Lung (tissue), 17 donors: ENCODE measurements at places on chromosomes 3 and 15. TPM values are rescaled to one million over a fixed set of nuclear protein-coding genes. Genes with fewer than 3 reads are reported as not detected.

SIDT1 gene
- 16.3 TPM for total RNA-seq

ISLR gene
- 30.4 TPM for total RNA-seq

DNA sequence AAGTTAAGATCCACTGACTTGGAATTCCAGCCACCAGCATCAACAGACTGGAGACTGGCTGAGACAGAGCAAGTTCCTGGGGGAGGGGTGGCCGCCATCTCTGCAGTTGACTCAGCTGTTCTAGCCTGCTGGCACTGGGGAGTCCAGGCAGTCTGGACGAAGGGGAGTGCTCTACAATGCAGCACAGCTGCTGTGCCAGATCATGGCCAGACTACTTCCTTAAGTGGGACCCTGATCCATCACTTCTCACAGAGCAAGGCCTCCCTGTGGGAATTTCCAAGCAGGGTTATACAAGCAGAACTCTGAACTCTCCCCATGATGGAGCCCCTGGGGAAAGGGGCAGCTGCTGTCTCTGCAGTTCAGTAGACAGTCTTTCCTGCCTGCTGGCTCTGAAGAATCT is 35.2 kb downstream of the PYGO1 start:
- H3K27me3 ChIP-seq, result no peaks in the 10 kb centered on the region
- H3K4me3 ChIP-seq, result no peak overlapping the region
- no peaks in the 10 kb centered on the region for H3K36me3 ChIP-seq
- H3K4me1 ChIP-seq, result no peaks in the 10 kb centered on the region

DNA sequence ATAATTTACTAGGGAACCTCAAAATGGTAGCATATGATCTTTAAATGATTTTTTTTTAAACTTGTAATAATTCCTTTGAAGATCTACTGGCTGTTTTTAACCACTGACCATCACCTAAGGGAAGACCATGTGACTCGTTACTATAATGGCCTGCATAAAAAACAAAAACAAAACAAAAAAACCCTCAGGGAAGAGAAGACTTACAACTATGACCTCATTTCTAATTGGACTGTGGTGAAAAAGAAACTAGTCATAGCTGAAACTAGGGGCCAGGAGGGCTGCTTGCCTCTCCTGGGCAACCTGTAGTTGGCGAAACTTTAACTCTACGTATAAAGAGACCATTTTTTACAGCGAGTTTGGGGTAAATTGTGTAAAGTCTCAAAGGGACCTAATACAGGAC is 23.0 kb downstream of the PAQR9 start:
- no peaks in the 10 kb centered on the region for H3K36me3 ChIP-seq
- no peak overlapping the region for H3K4me3 ChIP-seq
- DNase-seq, result no peak
- H3K27ac ChIP-seq, result no peak overlapping the region
- no peaks in the 10 kb centered on the region for H3K27me3 ChIP-seq

DNA sequence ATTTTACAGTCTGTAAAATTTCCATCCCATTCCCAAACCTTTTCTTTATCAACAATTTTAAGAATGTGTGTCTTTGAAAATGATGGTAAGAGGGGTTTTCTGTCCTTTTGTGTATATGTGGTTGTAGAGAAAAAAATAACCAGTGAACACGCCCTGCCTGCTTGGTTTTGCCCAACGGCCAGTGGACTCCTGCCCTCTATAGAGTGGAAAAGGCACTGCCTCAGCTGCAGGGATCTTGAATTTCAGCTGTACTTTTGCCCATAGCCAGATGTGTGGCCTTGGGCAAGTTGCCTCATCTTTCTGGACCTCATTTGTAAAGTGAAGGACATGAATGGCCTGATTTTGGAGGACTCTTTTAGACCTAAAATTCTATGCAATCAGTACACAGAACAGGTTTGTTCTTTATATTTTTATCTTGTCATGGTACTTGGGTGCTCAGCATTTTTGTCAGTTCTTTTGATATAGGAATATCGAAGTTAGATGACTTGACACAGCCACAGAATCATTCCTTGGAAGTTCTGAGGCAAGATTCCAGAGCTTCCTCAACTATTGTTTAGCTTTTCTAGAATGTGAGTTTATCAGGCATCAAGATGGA is 81.0 kb downstream of the CLDN11 start:
- peaks cover 7% of the 10 kb centered on the region for H3K4me1 ChIP-seq
- no peak for DNase-seq
- no peak overlapping the region for H3K27ac ChIP-seq
- no peaks in the 10 kb centered on the region for H3K36me3 ChIP-seq
- no peaks in the 10 kb centered on the region for H3K27me3 ChIP-seq

DNA sequence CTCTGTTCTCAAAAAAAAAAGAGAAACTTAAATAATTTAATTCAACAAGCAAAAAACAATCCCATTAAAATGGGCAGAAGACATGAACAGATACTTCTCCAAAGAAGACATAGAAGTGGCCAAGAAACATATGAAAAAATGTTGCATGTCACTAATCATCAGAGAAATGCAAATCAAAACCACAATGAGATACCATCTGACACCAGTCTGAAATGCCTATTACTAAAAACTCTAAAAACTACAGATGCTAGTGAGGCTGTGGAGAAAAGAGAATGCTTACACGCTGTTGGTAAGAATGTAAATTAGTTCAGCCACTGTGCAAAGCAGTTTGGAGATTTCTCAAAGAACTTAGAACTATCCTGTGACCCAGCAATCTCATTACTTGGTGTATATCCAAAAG is 382.9 kb downstream of the OTOL1 start:
- no peak overlapping the region for H3K27ac ChIP-seq
- no peaks in the 10 kb centered on the region for H3K4me1 ChIP-seq
- DNase-seq, result no peak
- no peaks in the 10 kb centered on the region for H3K36me3 ChIP-seq
- H3K4me3 ChIP-seq, result no peak overlapping the region
- no peaks in the 10 kb centered on the region for H3K27me3 ChIP-seq

DNA sequence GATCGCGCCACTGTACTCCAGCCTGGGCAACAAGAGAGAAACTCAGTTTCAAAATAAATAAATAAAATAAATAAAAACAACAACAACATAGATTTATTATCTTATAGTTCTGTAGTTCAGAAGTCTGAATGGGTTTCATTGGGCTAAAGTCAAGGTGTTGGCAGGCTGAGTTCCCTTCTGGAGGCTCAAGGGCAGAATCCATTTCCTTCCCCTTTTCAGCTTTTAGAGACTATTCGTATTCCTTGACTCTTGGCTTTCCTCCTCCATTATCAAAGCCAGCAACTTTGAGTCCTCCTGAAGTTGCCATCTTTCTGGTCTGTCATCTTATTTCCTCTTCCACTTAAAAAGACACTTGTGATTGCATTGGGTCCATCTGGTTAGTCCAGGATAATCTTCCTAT is 12.1 kb downstream of the BLM start:
- H3K27ac ChIP-seq, result no peak overlapping the region
- no peaks in the 10 kb centered on the region for H3K27me3 ChIP-seq
- H3K4me1 ChIP-seq, result no peaks in the 10 kb centered on the region
- DNase-seq, result no peak
- H3K4me3 ChIP-seq, result no peak overlapping the region
- H3K36me3 ChIP-seq, result no peaks in the 10 kb centered on the region

EXD1 gene
- total RNA-seq, result not detected
